Stimulated activated CD4-positive, alpha-beta T cell treated with anti-CD3 and anti-CD28 coated beads, Interleukin-2, amount 100 ng/mL, for 24 hours (primary cell): ENCODE measurements at places on chromosomes 12 and 14.

- DNase-seq = no peak
These were observed 8.9 kb upstream of the B4GALNT1 start for GRCh38 chr12:57641699-57642442.

DNA sequence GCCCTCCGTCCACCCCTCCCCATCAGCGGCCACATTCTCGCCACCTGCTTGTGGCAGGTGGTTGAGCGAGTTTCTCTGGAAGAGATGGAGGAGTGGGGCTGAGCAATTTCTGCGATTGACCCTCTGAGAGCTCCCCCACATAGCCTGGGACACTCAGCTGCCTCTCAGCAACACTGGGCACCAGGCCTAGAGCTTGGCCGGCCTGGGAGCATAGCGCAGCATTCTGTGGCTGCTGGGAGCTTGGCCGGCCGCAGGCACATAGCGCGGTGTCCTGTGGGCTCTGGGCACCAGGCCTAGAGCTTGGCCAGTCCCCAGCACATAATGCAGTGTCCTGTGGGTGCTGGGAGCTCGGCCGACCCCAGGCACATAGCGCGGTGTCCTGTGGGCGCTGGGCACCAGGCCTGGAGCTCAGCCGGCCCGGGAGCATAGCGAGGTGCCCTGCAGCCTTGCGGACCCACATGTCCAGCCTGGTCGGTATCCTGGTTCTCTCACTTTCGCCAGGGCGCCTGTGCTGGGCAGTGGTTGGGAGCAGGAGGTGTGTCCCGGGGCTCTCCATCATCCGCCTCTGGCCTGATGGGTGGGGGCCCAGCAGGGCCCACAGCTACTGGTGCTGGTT lies 43.8 kb downstream of the LRCOL1 start:
- DNase-seq = no peak

DNA sequence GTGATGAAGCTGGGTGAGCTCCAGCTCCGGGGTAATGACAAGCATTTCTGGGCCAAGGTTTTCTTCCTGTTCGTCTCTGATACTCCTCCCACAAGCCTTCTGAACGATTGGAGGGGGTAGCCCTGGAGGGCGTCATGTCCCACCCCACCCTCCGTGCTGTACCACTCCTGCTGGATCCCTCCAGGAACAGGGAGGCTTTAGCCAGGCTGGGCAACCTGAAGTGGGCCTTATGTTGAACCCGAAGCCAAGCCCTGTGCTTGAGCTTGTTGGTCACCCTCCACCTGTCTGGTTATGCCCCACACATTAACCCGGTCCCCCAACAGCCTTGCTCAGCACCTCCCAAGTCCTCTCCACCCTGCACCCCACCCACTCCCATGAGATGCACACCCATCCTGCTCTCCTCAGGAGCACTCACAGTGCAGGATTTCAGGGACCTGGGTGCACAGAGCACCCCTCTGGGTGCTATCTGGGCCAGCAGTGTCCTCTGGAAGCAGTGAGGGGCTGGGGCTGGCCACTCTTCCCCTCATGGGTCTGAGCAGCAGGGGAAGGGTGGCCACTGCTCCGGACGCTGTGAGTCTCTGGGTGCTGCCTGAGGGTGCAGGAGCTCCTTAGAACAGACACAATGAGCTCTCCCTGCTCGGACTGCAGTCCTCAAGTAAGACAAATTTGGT lies 6.8 kb upstream of the KRT83 start:
- no peak for DNase-seq

DNA sequence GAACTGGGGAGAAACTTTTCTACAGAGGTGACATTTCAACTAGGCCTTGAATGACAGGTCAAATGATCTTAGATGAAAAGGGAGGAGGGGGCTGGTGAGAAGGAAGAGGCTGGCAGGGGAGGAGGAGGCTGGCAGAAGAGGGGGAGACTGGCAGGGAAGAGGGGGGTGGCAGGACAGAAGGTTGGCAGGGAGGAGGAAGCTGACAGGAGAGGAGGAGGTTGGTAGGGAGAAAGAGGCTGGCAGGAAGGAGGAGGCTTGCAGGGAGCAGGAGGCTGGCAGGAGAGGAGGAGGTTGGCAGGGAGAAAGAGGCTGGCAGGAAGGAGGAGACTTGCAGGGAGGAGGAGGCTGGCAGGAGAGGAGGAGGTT lies 63.4 kb upstream of the PPP4R3A start:
- no peak for DNase-seq

- no peak for DNase-seq
These were observed 61.5 kb downstream of the SPATS2 start for GRCh38 chr12:49428793-49429192.

DNA sequence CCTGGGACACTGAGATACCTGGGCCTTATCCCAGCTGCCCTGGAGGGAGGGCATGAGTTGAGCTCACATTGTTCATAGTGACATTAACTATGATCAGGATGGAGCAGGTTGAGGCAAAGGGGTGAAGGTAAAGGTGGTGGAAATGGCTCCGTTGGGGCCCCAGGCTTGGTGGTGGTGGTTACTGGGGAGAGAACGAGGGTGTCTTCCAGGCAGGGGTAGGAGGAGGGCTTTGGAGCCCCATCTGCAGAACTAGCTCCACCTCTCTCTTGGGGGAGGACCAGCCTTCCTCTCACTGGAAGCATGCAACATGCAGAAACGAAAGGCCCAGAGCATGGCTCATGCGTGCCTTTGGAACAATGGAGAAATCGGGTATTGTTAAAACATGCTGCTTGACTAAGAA lies 217.0 kb downstream of the SLC41A2 start:
- DNase-seq = no peak

DNA sequence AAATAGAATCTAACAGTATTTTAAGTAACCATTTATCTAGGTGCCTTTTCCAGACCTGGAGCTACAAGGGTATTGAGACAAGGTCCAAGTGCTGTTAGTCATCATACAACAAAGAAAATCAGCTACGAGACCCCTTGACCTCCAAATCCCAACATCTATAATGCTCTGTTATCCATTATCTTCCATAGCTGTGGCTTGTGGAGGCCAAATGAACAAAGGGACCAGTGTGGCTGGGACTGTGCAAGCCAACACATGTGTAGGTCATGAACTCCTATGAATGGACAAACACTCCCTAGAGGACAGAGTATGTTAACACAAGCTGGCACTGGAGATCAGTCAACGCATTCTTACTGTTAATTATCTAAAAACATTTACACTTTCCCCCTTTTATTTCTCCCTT lies 374.5 kb downstream of the EMP1 start:
- no peak for DNase-seq

DNA sequence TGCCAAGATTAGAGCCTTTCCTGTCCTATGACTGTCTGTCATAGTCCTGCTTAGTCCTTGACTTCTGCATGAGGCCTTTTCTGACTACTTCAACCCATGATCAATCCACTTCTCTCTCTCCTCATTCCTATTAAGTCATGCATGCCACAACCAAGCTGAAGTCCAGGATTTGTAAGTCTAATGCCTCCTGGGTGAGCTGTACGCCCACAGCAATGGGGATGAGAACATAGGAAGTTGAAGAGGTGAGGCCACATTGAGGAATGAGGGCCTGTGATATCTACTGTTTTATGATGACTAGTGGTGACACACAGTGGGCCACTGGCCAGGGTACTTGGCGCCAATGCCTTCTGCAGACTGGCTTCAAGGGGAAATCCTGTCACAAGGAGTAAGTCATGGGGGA lies 994.1 kb upstream of the TMEM132C start:
- no peak for DNase-seq

GRCh38 chr14:79834868-79835267 lies 376.4 kb downstream of the DIO2 start:
- no peak for DNase-seq

DNA sequence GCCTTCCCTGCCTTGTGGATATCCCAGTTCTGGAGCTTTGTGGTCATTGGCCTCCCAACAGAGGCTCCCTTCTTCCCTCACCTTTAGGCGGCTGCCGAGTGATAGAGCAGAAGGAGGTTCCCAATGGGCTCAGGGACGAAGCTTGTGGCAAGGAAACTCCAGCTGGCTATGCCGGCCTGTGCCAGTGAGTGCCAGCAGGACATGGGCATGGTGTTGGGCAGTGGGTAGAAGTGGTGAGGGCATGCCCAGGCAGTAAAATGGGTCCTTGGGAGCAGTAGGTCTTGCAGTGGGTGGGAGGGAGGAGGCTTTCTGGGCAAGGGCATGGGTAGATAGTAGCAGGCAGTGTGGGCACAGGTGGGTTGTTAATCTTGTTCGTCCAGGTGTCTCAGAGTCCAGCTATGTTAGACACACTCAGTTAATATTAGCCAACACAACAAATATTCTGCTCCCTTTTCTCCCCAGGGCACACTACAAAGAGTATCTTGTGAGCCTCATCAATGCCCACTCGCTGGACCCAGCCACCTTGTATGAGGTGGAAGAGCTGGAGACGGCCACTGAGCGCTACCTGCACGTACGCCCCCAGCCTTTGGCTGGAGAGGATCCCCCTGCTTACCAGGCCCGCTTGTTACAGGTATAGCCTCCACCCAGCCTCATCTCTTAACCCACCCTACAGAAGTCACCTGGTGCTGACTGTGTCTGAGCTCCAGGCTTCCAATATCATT lies 1.1 kb upstream of the IRF9 start:
- DNase-seq = no peak

GRCh38 chr12:56720731-56721151 lies 4.4 kb downstream of the NACA start:
- no peak for DNase-seq

GRCh38 chr12:52835271-52836041 lies 1.3 kb upstream of the KRT79 start:
- DNase-seq = no peak

GRCh38 chr14:49879646-49880204 lies 13.2 kb upstream of the ARF6 start:
- DNase-seq = peak; percentile 53

- no peak for DNase-seq
These were observed 95.4 kb downstream of the NKX2-1 start for GRCh38 chr14:36424478-36425102.

DNA sequence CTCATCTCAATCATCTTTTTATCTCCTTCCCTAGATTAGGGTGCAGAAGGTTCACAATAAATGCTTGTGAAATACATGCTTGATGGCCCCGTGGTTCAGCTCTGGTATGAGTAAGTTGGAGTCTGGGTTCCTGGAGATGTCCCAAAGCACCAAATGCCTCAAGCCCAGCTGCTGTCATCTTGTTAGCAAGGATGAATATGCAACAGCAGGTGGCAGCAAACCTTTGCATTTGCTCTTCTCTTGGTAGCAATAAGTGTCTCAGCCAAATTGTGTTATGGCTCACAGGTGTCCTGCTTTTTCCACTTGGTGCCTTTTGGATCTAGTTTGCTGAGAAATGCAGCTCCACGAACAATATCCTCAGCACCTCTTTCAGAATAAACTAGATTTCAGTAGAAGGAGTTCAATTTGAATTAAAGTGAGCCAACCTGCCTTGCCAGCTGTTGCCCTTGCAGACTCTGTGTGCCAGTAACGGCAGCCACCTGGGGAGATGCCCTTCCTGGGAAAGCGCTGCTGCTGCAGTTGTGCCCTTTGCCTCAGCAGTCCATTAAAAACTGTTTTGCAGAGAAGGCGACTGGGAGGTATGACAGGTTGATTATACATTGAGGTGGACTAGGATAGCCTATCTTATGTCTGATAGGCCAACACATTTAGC lies 417.3 kb downstream of the SNAPC1 start:
- peak; percentile 28 for DNase-seq

- DNase-seq = no peak
These were observed 223.6 kb upstream of the SOX5 start for GRCh38 chr12:24173067-24173466.
